ENCODE measurements at places on chromosomes 4 and X. TPM values are rescaled to one million over a fixed set of nuclear protein-coding genes. Genes with fewer than 3 reads are reported as not detected.

Gene UGT2B7
- 27.7 TPM for total RNA-seq

Gene ZNF630
- 3.0 TPM for total RNA-seq

Gene NKX3-2
- not detected for total RNA-seq

Gene TRIM60
- total RNA-seq = not detected

Gene DYNLT3
- 42.7 TPM for total RNA-seq

Gene ATP8A1
- total RNA-seq = 1.2 TPM
